ENCODE measurements at places on chromosomes 3 and 15.

GRCh38 chr3:47385007-47385406 is 4.2 kb downstream of the PTPN23 start:
- DNase-seq: no peak

DNA sequence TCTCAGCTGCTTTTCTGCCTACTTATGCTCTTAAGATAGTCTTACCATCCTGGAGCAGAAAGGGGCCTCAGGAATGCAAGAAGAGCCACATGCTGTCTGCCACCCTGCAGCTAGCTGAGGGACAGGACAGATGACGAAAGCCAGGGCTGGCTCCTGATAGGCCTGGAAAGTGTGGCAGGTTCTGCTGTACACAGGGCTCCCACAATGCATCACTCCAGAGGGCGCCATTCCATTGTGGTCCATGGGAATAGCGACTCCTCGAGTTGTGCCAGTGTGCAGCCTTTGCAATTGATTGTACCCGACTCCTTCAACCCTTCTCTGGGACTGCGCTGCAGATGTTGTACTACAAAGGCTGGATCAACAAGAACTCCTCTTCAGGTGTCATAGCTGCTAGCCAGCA is 11.2 kb downstream of the ACAN start:
- no peak for DNase-seq

DNA sequence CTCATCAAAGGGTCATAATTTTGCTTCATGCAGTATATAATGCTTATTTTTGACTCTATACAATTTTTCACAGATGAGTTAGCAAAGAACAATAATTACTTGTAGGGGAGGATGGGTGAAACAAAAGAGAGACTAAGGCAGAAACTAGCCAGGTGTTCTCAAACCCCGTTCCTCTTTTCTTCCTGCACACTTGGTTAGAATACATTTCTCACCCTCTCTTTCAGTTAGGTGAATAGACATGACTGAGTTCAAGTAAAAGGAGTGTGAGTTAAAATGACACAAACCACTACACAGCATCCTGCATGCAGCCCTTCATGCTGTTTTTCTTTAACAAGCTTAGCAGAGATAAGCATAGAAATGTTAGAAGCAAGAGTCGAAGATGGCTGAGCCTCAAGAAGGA is 922.2 kb downstream of the TBL1XR1 start:
- no peak for DNase-seq

DNA sequence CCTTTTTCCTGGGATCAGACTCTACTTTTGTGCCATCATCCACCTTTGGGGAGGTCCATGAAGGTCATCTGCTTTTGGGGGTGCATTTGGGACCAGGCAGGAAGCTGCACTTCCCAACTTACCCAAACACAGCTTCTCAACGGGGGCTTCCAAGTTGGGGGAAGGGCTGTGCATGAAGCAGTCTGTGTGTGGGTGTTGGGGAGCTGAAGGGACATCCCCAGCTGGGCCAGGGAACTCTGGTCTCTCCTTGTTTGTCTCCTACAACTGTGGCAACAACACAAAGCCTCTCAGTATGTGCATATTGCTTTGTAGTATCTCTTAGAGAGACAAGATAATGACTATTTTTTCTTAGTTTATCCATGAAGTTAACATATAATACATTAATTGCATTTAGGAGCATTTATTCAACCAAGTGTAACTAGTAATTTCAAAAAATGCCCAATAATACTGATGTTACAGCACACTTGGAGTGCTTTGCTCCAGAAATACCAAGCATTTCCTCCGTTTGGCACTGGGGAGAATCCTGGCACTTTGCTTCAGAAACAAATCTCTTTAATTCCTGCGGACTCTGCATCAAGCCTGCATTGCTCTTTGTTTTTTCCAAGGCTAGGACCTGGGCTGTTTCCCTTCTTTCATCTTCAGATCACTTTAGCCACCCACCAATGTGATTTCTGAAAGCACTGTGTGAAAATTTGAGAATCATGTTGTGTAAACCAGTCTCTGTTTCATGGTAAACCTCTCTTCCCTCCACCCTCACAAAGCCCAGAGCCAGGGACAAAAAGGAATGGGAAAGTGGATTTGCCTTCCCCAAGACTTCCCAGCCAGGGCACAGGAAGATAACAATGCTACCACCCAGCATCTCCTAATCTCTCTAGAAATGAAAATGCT is 126.2 kb upstream of the PFN2 start:
- no peak for DNase-seq

DNA sequence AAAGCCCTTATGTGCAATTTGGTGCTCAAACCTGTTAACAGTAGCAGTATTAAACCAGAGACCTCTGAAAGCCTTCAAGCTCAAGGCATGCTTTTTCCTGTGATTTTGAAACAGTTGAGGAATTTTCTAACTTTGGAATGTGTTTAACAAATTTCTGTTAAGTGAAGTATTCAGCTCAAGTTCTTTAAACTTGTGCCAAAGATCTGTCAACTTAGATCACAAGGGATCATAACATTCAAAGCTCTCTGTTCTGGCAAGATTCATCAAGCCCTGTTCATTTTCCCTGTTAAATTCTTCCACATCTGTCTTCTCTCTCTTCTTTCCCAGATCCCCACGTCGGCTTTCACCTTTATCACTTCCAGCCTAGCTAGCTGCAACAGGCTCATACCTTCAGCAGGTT is 28.8 kb upstream of the RYK start:
- DNase-seq: no peak

Data from activated gamma-delta T cell (primary cell).